ENCODE measurements at places on chromosomes 1 and 21.

DNA sequence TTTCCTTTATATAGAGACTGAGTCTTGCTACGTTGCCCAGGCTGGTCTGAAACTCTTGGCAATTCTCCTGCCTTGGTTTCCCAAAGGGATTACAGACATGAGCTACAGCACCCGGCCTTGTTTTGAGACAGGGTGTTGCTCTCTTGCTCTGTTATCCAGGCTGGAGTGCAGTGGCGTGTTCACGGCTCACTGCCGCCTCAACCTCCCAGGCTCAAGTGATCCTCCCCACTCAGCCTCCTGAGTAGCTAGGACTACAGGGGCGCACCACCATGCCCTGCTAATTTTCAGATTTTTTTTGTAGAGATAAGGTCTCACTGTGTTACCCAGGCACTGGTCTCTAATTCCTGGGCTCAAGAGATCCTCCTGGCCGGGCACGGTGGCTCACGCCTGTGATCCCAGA, 14.8 kb downstream of the LCK start:
- DNase-seq: no peak

- DNase-seq: no peak
Measured at GRCh38 chr21:41687633-41688032, 79.2 kb downstream of the RIPK4 start.

DNA sequence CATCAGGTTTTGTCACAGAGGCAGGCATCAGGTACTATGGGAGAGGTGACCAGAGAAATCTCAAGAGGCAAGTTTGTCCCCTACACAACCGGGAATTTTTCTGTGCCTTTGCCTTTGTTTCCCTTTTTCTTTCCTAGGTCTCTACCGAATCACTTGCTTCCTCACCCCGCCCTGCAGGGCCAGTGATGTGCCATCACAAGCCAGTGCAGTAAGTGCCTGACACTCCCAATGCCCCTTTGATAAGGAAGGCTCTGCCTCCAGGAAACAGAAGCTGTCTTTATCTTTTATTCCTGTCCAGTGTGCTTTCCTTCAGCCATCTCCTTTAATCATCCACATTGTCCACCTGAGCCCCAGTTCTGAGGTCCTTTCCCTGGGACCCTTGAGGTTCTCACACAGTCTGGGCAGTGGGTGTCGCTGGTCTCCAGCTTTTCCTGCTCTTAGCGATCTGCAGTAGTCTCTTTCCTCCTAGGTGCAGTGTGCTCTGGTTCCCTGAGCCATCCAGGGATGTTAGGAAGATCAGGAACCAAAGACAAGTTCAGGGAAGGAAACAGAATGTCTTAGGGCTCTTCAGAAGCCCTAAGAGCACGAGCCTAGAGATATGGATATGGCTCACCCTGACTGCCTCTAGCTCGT, 36.6 kb downstream of the GJA5 start:
- no peak for DNase-seq

DNA sequence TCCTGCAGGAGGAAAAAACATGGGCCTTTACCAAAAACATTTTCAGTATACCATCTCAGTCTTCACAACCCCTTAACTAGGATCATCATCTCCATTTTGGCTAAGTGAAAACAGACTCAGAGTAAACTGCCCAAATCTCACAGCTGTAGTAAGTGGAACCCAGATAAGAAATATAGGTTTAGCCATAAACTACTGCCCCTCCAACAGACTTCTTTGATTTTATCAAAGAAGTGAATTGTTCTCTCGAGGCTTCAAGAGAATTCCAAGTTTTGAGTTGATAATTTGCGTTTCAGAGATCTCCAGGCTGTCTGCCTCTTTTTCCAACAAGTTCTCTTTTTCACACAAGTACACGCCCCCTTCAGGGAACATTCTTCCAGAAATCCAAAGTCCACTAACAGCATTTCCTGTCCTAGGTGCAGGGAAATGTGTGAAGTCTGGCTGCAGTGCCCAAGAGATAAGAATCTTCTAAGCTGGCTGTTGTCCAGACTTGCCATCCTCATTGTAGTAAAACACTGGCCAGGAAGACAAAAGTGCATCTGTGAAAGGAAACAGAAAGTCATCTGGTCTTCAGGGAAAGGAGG, 30.8 kb downstream of the RNF19B start:
- no peak for DNase-seq

- DNase-seq: no peak
Measured at GRCh38 chr1:114026797-114027196, 47.5 kb downstream of the OLFML3 start.

GRCh38 chr1:207040181-207040533, 7.6 kb upstream of the C1orf116 start:
- DNase-seq: no peak

Measured in T-helper 17 cell (primary cell).